ENCODE measurements at places on chromosomes 4 and X. TPM values are rescaled to one million over a fixed set of nuclear protein-coding genes. Genes with fewer than 3 reads are reported as not detected.

- no peak for DNase-seq
Measured at GRCh38 chr4:106659371-106659770, 290.8 kb upstream of the GIMD1 start.

DNA sequence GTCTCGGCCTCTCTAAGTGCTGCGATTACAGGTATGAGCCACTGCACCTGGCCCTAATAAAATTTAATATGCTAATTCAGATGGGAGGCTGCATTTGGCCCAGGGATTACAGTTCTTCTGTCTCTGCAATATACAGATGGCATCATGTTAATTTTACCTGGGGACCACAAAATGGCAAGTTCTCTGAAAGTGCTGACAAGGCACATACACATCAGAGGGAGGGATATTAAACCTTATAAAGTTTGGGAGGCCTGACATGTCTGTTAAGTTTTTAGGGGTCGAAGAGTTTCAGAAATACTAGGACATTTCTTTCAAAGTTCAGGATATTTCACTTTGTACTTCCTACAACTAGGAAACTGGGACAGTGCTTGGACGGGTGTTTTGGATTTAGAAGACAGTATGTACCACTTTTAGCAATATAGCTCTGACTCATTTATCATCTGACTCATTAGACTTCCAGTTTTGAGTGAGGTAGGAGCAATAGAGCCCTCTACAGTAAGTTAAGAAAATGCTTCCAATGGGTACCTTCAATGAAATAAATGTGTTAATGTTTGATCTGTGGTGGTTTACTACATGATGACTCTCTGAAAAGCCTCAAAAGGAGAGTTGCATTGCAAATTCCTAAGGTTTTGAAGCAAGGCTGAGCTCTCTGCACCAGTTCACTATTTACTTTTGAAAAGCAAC, 981.0 kb upstream of the HS3ST1 start:
- DNase-seq, result no peak

GRCh38 chr4:166399021-166399420, 526.0 kb downstream of the TLL1 start:
- DNase-seq, result no peak

DNA sequence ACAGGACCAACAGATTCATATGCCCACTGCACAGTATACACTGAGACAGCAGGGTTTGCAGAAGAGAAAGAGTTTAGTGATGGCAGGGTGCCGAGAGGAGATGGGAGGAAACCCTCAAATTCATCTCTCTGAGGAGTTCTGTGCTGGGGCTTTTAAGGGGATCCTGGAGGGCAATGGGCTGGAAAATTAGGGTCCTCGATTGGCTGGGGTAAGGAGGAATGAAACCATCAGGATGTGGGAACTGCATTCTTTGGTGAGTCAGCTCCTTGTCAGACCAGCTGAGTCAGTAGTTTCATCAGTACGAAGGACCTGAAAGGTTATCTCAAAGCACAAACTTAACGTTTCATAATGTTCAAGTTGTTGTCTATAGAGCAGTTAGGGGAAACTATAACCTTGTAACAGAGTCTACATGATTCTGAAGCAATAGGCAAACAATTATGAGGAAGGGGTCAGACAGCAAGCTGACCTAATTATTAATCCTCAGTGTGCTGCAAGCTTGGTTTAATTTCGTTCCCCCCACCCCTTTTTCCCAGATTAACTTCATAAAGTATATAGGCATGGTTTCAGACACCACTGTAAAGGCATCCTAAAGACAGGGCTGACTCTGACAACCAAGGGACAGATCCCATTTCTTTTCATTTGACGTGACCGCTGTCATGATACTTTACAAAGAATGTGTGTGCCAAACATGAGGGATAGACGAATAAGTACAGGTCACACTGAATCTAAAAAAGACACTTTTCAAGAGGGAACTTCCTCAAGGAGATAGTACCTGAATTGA, 1.5 kb upstream of the MSMO1 start:
- no peak for DNase-seq

DNA sequence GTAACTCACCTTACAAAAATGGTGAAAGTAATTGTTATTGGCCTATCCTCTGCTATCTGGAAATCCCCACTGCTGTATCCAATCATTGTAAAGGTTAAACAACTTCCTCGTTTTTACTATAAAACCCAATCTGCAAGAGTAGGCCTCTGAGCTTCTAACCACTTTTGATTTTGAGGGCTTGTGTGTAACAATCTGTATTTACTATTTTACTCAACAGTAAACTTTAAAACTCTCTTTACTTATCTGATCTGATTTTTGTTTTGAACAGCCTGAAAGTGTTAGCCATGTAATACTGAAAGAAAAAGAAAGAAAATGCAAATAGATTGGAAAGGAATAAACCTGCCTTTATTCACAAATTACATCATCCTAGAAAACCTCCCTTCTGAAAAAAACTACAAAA, 63.1 kb downstream of the SLC10A7 start:
- no peak for DNase-seq

DNA sequence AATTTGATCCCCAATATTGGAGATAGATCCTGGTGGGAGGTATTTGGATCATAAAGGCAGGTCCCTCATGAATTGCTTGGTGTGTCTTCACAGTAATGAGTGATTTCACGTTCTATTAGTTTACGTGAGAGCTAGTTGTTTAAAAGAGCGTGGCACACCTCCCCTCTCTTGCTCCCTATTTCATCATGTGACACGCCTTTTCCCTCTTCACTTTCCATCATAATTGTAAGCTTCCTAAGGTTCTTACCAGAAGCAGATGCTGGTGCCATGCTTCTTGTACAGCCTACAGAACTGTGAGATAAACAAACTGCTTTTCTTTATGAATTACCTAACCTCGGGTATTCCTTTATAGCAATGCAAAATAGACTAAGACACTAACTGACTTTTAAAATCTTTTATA, 34.0 kb upstream of the FMR1 start:
- DNase-seq, result no peak

DNA sequence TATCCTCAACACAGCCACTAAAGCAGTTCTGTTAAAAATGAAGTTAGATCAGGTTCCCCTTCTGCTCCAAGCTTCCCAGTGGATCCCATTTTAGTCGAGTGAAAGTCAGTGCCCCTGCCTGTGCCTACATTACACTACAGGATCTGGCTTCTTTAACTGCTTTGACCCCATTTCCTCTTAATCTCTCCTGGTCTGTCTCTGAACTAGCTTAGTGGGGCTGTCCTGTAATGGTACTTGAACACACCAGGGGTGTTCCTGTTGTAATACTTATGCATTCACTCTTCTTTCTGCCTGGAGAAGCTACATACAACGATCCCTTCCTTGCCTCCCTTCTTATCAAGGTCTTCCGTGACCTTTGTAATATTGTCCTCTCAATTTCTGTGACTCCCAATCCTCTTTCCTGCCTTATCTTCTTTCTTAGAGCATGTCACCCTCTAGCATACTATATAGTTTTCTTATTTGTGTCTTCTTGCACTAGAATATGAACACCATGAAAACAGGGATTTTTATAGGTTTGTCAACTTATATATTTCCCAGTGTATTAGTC, 16.7 kb downstream of the ARSJ start:
- DNase-seq, result no peak

GRCh38 chr4:181319629-181320028, 923.6 kb upstream of the TENM3 start:
- DNase-seq, result no peak

DNA sequence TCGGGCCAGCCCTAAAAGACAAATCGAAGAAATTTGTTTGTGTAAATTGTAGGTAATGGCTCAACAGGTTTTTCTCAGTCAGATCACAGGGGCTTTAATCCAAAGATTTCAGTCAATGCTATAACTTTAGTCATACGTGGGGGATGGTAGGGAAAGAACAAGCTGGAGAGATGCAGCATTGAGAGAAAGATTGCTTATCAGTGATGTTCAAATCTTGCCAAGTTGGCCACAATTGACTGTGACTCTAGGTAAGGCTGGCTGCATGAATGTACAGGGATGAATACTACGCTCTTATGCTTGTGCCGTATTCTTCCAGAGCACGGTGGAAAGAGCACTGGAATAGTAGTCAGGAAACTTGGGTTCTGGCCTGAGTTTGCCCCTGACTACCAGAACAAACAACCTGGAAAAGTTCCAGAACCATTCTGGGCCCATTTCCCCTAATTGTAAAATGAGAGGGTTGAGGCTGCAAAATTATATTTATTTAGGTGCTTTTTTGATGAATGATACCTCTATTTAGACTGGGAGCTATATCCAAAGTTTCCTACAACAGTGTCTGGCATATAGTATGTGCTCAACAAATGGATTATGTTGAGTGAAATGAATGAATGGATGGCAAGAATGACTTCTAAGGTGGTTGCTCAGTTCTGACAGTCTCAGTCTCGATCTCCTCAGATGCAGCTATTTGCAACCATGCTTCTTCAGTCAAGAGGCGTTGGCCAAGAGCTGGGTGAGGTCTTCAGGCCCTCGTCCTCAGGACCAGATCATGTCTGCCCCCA, 44.4 kb downstream of the TSC22D3 start:
- DNase-seq, result no peak

The CTAG1B gene
- total RNA-seq, result not detected

The ADH5 gene
- total RNA-seq, result 322 TPM

The TRIM60 gene
- not detected for total RNA-seq
